Right atrium auricular region (tissue), 2 donors: ENCODE measurements at places on chromosomes 3 and 15. TPM values are rescaled to one million over a fixed set of nuclear protein-coding genes. Genes with fewer than 3 reads are reported as not detected.

Gene SNUPN
- 13.7 TPM for total RNA-seq

- no peaks in the 10 kb centered on the region for H3K36me3 ChIP-seq
- peaks cover 8% of the 10 kb centered on the region for H3K4me1 ChIP-seq
- no peak for DNase-seq
- H3K27me3 ChIP-seq, result no peaks in the 10 kb centered on the region
- no peak overlapping the region for H3K4me3 ChIP-seq
Observed at GRCh38 chr3:188964957-188965356, 206.8 kb upstream of the TPRG1 start.

- no peak overlapping the region for H3K4me3 ChIP-seq
- no peak for DNase-seq
- no peak overlapping the region for H3K27ac ChIP-seq
- H3K4me1 ChIP-seq, result no peaks in the 10 kb centered on the region
Observed at GRCh38 chr15:79956354-79956939, 14.5 kb downstream of the BCL2A1 start.

- no peaks in the 10 kb centered on the region for H3K36me3 ChIP-seq
- H3K27me3 ChIP-seq, result no peaks in the 10 kb centered on the region
- no peaks in the 10 kb centered on the region for H3K4me1 ChIP-seq
- H3K4me3 ChIP-seq, result no peak overlapping the region
- H3K27ac ChIP-seq, result no peak overlapping the region
- no peak for DNase-seq
Observed at GRCh38 chr3:159165961-159166360, 364.1 kb downstream of the MFSD1 start.

- H3K36me3 ChIP-seq, result peaks cover 48% of the 10 kb centered on the region
- no peaks in the 10 kb centered on the region for H3K4me1 ChIP-seq
- H3K27ac ChIP-seq, result no peak overlapping the region
Observed at GRCh38 chr3:53103397-53104296, 26.6 kb downstream of the RFT1 start.

DNA sequence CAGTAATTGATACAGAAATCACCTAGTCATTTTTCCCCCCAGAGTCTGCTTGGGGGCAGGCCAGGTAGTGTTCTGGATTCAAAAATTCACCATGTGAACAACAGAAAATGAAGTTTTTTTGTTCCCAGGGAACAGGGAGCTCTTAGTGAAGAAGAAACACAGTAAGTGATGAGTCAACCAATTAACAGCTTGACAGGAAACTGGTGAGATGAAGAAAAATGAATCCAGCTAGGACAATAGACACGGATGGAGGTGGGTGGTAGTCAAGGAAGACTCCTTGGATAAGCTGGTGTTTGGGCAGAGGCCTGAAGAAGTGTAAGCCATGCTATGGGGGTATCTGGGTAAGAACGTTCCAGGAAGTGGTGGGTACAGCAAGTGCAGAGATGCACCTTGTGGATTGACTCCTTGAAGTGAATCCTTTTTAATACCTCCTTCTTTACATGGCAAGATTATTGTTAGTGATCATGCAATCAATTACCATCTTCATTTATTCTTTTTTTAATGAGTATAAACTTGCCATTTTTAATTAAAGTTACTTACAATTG, 339.9 kb upstream of the RGMA start:
- H3K27me3 ChIP-seq, result no peaks in the 10 kb centered on the region
- H3K4me1 ChIP-seq, result no peaks in the 10 kb centered on the region
- no peak overlapping the region for H3K4me3 ChIP-seq
- H3K36me3 ChIP-seq, result no peaks in the 10 kb centered on the region
- H3K27ac ChIP-seq, result no peak overlapping the region

Gene FBXO40
- total RNA-seq, result 187 TPM

Gene MKRN3
- not detected for total RNA-seq

- H3K27me3 ChIP-seq, result no peaks in the 10 kb centered on the region
- no peak for DNase-seq
- H3K27ac ChIP-seq, result no peak overlapping the region
- no peak overlapping the region for H3K4me3 ChIP-seq
- no peaks in the 10 kb centered on the region for H3K4me1 ChIP-seq
Observed at GRCh38 chr15:39657668-39658067, 76.8 kb downstream of the THBS1 start.

DNA sequence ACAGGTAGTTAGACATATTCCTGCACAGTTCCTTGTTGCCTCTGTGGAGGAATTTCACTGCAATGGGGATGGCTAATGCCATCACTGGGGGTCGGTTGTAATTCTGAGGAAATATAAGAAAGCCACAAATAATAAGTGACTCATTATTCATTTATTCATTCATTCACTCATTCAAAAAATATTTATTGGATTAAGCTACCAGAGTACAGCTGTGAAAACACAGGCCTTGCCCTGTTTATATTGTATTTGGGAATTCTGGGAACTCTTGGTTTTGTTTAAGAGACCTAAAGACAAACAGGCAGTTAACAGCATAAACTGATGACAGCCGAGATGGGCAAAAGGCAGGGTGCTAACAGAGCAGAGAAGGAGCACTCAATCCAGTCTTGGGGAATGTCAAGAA, 23.6 kb downstream of the PTX3 start:
- no peaks in the 10 kb centered on the region for H3K27me3 ChIP-seq
- no peak overlapping the region for H3K27ac ChIP-seq
- DNase-seq, result no peak
- H3K4me1 ChIP-seq, result no peaks in the 10 kb centered on the region
- no peaks in the 10 kb centered on the region for H3K36me3 ChIP-seq

Gene SNX33
- 10.3 TPM for total RNA-seq

- peaks cover 20% of the 10 kb centered on the region for H3K4me1 ChIP-seq
- H3K27me3 ChIP-seq, result no peaks in the 10 kb centered on the region
- DNase-seq, result no peak
- no peaks in the 10 kb centered on the region for H3K36me3 ChIP-seq
- H3K27ac ChIP-seq, result no peak overlapping the region
Observed at GRCh38 chr3:46908986-46909534, 31.5 kb downstream of the PTH1R start.

- H3K4me1 ChIP-seq, result peaks cover 6% of the 10 kb centered on the region
- no peaks in the 10 kb centered on the region for H3K36me3 ChIP-seq
- H3K27me3 ChIP-seq, result no peaks in the 10 kb centered on the region
Observed at GRCh38 chr3:31876331-31876730, 104.7 kb downstream of the OSBPL10 start.

DNA sequence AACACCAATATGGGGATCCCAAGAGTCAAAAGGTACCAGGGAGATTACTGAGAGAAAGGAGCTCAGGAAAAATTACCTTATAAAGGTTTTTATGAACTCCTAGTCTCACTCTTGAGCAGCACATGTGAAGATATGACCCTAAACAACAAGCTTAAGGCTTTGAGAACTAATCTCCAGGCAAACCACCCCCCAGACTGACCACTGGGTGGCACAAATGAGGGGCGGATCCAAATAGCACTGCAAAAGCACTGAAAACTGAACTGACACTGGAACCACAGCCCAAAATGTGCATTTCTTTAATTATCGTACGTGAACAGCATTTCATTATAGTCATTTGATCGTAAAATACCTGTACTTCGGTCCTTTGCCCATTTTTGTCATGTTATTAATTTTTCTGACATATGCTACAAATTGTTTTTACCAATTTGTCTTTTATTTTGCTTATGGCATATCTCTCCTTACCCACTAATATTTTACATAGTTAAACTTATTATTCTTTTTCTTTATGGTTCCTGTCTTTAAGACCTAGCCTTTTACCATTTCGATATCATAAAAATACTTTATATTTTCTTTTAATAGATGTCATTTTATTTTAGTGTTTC, 31.5 kb upstream of the TFDP2 start:
- no peak for DNase-seq
- peaks cover 26% of the 10 kb centered on the region for H3K36me3 ChIP-seq
- no peaks in the 10 kb centered on the region for H3K27me3 ChIP-seq
- H3K4me3 ChIP-seq, result no peak overlapping the region

Gene DOCK3
- 2.7 TPM for total RNA-seq

DNA sequence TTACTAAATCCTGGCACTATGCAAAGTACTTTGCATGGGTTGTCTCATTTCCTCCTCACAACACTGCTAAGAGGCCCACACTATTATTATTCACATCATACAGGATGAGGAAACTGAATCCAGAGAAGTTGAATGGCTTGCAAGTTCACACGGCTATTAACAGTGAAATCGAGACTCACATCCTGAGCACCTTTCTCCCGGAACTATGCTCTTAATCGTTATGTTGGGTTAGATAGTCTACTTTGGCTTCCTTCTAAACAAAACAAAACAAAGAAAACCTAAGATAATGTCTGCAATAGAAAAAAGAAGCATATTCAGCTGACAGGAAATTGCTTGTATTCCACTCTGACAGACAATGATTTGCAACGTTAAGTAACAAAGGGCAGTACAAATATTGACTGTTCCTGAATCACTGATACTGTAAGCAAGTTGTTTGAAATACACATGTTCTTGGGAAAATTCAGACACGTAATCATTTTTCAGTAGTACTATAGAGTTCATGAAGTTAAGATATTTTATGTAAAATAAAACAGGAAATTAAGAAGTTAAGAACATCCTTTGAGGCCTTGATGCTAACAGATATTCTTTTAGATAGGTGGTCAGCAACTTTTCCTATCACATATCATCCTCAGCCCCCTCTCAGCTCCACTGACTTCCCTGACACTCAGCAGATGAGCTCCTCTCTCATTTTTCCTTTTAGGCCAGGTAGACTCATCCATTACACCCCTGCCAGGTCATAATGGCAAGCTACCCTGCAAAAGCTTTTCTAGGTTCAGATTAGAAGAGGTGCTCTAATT, 40.7 kb downstream of the C2CD4B start:
- H3K27me3 ChIP-seq, result no peaks in the 10 kb centered on the region
- H3K4me1 ChIP-seq, result peaks cover 8% of the 10 kb centered on the region
- no peaks in the 10 kb centered on the region for H3K36me3 ChIP-seq
- H3K4me3 ChIP-seq, result no peak overlapping the region
- DNase-seq, result no peak
- no peak overlapping the region for H3K27ac ChIP-seq
